CD4-positive, alpha-beta T cell (primary cell): ENCODE measurements at places on chromosomes 2 and 18.

DNA sequence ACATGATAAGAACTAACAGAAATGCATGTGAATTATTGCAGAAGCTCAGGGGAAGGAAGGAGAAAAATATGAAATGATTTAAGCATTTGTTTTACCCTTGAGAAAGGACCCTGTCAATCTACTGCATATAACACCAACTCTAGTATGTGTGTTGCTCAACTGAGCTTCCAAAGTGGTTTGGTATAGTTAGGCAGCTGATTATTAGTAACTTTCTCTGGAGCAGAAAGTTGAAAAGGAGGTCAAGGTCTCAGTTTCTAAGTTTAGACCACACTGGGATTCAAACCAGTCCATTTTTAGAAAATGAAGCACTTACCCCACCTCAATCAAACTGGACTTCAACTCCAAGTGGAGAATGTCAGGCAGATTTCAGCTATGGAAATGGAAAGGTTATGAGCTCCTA lies 123.3 kb upstream of the CDC42EP3 start:
- no peak for DNase-seq

DNA sequence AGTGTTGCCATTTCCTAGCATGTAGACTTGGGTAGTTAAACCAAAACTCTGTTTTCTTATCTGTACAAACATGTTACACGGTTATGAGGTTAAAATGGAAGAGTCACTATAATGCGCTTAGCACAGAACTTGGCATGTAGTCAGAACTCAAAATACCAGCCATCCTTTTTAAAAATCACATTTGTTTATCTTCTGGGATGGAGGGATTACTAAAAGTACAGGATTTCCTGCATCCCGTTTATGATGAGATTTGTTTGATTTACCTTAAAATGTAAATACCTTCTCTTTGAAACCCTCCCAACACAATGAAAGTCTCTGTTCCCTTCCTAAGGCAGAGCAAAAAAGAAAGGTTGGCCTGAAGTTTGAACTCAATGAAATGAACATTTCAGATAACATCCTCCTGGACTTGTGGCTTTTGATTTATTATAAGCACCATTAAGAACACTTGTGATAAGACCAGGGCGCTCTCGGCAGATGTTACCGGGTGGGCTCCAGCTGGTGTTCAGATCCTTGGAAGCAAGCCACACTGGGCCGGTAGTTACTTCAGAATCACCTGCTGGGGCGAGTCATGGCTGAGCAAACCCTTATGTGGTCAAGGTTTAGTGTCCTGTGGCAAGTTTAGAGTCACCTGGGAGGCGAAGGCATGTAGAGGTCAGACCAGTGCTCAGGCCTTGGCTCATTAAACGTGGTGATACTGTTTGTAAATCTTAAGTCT lies 105.7 kb downstream of the MGAT5 start:
- DNase-seq: no peak

DNA sequence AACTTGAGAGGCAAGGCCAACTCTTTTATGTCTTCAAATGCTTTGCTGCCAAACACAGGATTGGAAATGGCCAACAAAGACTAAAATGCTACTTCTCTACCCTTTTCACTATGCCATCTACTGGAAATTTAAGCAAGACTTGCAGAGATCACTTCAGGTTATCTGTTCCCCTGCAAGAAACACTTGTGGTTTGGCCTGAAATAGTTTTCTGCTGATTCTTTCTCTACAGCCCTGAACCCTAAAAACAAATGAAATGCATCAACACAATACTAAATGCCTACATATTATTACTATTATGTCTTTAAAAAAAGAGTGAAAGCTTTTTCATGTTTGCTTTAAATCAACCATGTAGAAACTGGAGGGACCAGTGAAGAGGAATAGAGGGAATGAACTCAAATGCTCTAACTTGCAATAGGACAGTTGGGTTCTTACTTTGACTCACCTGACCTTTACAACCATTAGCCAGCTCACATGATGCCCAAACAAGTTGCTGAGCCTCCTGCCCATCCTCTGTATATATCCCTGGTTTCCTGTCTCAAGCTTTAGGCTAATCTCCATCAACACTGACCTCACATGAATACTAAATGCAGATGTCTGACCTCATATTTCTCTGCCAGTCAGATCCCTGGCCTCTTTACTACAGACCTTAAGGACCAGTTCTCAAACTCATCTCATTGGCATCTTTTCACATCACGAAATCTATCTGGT lies 17.5 kb upstream of the ADAM17 start:
- DNase-seq: no peak

GRCh38 chr2:18910843-18911242 lies 321.5 kb upstream of the NT5C1B start:
- DNase-seq: no peak

DNA sequence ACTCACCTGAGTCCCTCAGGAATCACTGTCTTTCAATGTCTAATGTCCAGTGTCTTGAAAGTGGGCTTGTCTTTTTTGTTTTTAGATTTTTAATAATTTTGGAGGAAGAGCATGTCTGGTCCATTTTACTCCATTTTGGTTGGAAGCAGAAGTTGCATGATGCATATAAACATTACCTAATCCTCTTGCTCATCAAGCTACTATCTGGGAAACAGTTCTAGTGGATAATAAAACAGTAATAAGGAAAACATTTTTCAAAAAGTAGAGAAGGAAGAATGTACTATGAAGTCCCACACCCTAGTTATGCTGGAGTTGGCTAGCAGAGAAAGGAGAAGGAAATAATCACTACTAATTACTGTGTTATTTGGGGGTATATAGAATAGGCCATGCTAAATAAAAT lies 263.7 kb downstream of the ETAA1 start:
- no peak for DNase-seq
